ENCODE measurements at places on chromosomes 1 and 21. TPM values are rescaled to one million over a fixed set of nuclear protein-coding genes. Genes with fewer than 3 reads are reported as not detected.

GRCh38 chr1:160781186-160781766 is 14.7 kb upstream of the LY9 start:
- H3K27me3 ChIP-seq, result no peaks in the 10 kb centered on the region
- no peaks in the 10 kb centered on the region for H3K36me3 ChIP-seq
- H3K27ac ChIP-seq, result peak overlapping the region; percentile 93

The CELA3B gene
- total RNA-seq, result not detected

GRCh38 chr1:18907917-18908845 is 5.8 kb upstream of the ALDH4A1 start:
- DNase-seq, result no peak
- H3K4me3 ChIP-seq, result no peak overlapping the region
- peaks cover 10% of the 10 kb centered on the region for H3K36me3 ChIP-seq
- H3K4me1 ChIP-seq, result peaks cover 10% of the 10 kb centered on the region

The OR10J1 gene
- total RNA-seq, result not detected

The LIPI gene
- total RNA-seq, result not detected

The NFASC gene
- 0.72 TPM for total RNA-seq

The PIP5K1A gene
- 122 TPM for total RNA-seq

The VAV3 gene
- total RNA-seq, result 3.2 TPM

All from mesothelial cell of epicardium (in vitro differentiated cells).